ENCODE measurements at places on chromosomes 6 and 20. TPM values are rescaled to one million over a fixed set of nuclear protein-coding genes. Genes with fewer than 3 reads are reported as not detected.

CHRNA4 gene
- total RNA-seq, result not detected

SAPCD1 gene
- 0.59 TPM for total RNA-seq

KIF6 gene
- total RNA-seq, result 0.14 TPM

ASIP gene
- total RNA-seq, result not detected

GSTA1 gene
- 1.6 TPM for total RNA-seq

ECT2L gene
- total RNA-seq, result not detected

CCN5 gene
- 4.2 TPM for total RNA-seq

PPP1R3G gene
- total RNA-seq, result 0.10 TPM

ARMC2 gene
- total RNA-seq, result 2.6 TPM

All from psoas muscle (tissue), 8 donors.